ENCODE measurements at places on chromosomes 4 and X.

- DNase-seq = no peak
Measured at GRCh38 chrX:13966793-13967125, 62.9 kb downstream of the GEMIN8 start.

- no peak for DNase-seq
Measured at GRCh38 chr4:168797738-168798375, 212.2 kb downstream of the CBR4 start.

DNA sequence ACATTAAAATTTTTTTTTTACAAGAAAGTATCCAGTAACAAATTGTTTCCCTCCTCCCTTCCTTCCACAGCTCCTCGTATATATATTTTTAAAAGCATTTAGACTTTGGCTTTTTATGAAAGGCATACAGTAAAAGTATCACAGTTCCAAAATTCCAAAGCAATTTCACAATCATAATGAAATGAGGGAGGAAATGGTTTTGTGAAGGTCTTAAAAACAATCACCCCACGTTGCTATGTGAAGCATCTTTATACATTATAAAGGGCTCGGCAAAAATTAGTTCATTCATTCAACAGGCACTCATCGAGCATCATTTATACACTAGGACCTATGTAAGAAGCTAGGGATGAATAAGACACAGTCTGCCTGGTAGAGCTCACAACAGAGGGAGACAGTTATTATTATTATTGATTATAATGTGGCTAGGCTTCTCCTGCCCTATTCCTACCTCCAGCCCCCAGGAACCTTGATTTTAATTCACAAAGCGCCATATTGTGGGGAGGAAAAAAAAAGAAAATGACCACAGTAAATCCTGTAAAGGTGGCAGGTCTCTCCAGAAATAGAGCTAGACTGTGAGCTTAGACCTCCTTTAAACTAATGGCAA, 239.9 kb downstream of the MAML3 start:
- DNase-seq = no peak

GRCh38 chr4:11743976-11744375, 315.3 kb upstream of the HS3ST1 start:
- DNase-seq = no peak

DNA sequence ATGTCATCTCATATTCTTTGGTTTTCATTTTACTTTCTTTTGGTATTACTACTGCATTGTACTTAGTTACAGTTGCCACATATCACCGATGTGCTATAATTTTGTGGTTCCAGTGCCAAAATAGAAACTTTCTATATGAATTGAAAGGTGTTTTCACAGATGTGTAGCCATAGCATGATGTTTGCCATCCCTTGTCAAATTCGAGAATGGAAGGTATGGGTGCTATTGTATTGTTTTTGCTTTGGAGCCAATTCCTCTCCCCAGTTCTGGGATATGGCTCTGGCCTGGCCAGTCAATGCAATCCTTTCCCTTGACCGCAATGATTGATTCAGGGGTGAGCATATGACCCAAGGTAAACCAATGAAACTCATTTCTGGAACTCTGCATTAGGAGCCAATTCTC, 86.2 kb upstream of the RPS6KA3 start:
- DNase-seq = no peak

DNA sequence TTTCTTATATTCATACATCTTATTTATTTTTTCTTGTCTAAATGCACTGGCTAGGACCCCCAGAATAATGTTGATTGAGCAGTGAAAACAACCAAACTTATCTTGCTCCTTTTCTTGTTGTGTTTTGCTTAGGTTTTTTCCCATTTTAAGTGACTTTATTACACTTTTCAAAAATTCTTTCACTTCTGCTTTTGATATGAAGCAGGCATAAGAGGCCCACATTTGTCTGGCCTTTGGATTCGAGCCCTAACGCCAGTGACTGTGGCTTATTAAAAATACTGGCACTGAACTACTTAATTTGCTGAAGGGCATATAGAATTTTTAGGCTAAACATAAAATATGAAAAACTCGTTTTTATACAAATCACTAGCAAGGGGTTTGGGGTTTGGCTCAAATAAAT, 197.0 kb downstream of the ASB9 start:
- no peak for DNase-seq

GRCh38 chrX:44842550-44843317, 1.1 kb upstream of the DUSP21 start:
- no peak for DNase-seq

DNA sequence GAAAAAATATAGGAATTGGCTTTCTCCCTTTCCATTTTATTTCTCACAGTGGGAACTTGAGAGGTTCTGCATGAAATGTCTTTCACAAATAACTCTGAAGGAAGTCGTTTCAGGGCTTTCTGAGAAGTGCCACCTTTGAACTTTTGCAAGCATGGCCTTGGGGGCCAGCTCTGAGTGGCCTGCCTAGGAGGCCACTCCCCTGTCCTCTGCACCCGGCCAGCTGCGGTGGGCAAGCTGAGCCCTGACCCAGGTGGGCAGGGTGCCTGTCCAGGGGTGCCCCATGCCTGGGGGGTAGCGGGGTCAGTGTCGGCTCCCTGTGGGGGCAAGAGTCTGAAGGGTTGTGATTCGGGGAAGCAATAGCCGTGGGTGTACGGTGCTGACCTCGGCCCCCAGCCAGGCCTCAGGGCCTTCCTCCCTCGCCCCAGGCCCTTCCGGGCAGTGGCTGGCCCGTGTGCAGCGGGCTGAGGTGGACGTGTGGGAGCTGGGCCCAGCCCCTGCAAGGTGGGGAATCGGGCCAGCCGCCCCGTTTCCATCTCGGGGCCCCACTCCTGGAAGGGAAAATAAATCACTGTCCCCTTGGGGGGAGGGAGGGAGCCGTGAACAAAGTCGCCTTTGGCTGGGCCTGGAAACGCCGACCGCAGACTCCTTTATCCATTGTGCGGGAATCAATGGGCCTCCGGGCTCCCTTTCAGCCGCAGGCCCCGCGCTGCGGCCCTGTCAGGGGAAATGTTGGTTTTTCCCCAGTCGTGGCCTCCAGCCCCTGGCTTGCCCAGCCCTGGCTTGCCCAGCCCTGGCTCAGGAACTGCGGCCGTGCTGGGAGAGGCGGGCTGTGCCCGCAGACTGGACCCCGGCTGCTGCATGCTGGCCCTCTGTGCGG, 3.1 kb downstream of the FGFRL1 start:
- DNase-seq = no peak

- no peak for DNase-seq
Measured at GRCh38 chrX:9724711-9725110, 40.9 kb downstream of the GPR143 start.

- no peak for DNase-seq
Measured at GRCh38 chrX:104488811-104489210, 77.2 kb upstream of the IL1RAPL2 start.

DNA sequence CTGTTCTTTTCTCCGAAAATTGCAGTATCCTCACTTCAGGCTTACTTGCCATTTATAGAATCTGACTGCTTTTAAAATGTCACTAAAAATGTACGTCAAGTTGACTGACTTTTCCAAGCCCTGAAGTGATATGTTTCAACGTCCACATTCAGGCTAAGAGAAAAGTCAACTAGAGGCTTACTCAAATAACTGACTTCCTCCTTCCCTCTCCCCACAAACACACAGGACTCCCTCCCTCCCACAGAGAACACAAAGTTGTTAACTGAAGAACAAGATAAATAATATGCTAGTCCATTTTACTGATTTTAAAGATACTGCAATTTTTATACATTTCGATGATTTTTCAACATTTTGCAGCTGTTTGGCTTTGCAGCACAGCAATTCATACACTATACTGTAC, 13.8 kb upstream of the CDKL2 start:
- DNase-seq = no peak

GRCh38 chr4:41644288-41644914, 104.1 kb downstream of the PHOX2B start:
- no peak for DNase-seq

DNA sequence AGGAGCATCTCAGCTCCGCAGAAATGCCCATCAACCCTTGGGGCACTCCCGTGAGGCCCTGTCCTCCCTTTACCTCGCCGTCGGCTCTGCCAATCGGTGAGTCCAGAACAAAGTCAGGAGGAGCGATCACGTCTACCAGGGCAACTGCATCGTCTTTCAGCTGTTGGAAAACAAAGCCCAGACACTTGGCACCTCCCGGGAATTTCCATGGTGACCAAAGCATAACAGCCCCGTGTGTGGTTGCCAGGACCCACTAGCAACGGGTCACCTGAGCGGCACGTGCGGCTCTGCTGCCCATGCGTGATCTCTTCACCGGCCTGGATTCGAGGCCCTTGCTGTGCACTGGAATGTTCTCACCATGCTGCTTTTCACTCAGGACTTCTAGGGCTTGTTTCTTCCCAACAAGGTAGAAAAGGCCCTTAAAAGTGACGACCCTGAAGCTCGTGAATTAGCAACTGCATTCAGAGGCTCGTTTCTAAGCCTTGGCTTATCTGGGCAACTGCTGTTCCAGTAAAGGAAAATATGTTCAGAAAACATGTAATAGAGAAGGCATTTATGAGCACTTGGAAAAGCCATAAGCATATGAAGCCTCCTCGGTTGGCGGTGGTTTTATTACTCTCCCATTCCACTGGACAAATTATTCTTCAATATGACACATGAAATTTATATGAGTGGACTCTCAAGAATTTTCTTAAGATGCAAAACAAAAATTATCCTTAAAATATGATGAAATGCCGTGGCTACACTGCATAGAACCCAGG, 69.5 kb downstream of the ACOX3 start:
- no peak for DNase-seq

DNA sequence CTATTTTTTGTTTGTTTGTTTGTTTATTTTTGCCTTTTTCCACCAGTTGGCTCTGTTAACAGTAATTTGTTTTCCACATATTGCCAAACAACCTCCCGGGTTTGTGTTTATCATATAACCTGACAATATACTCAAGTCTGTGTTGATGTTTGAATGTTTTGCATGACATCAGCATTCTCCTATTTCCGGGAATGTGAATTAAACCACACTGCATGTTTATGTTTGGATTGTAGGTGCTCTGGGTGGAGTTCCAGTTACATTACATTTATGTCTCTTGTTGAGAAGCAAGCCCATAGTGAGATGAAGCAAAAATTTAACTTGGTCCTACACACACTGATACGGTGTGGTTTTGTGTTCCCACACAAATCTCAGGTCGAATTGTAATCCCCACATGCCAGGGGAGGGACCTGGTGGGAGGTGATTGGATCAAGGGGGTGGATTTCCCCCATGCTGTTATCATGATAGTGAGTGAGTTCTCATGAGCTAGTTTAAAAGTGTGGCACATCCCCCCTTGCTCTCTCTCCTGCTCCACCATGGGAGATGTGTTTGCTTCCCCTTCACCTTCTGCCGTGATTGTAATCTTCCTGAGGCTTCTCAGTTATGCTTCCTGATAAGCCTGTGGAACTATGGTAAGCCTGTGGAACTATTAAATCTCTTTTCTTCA, 54.4 kb upstream of the CLNK start:
- DNase-seq = no peak

DNA sequence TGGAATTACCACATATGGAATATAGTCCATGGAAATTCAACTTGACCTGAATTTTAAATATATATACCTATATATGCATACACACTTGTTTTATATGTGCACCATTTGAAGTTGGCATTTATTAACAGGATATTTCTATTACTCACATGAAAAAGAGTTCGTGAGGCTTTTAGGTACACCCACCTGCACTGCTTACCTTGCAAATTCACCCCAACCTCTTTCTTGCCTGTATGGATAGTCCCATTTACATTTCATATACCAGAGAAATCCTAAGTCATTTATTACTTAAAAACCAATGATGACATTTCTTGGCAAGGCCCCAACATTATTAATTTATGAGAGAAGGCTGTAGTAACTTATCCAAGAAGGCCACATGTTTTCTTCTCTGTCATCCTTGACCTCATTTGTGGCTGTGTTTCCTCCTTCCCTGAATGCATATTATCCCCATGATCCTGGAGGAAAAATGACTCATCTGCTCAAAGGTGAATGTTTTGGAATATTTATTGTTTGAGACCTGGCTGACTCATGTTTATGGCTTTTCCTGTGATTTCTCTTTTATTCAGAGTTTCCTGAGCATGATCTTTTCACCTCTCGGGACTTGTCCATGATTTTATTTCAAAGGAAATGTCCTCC, 62.2 kb upstream of the FAM241A start:
- DNase-seq = no peak

DNA sequence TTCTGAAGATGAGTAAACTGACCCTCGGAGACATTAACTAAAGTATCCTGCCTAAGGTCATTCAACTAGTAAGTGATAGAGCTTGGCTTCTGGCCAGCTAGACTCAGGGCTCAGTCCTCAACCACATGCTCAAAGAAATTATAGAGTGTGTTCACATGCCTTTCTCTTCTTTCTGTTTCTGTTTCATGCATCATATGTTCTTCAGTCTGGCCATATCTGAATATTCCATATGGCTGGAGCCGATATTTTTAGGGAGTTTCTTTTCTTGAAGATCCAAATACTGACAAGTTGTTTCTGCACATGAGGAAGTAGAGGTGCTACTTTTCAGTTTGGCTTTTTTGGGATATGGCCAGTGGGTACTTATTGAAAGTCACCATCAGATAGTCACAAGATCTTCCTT, 44.9 kb downstream of the MMRN1 start:
- DNase-seq = no peak

DNA sequence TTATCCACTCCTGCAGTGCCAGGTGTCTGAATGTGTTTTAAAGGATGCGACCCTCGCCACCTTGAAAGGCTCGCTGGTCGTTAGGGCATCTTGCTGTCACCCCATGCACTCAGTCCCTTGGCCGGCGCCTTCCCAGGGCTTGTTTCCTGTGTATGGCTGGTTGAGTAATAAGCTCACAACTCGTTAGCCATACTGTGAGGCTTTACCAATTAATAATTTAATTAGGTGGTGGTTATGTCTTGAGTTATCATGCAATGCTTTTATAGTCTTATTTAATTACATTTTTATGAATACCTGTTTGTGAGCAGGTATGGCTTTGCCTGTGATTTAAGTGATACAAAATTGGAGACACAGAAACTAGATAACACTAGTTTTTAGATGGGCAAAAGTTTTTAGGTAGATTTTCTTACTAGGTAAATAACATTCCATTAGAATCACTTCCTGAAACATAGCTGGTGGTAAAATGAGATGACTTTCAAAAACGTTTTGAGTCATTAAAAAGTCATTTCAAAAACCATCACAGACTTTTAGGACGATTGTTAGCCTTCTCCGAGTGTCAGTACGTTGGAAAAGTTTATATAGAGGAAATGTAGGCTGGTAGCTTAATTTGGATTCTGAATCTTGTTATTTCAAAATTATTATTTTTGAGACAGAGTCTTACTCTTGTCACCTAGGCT, 18.2 kb downstream of the PTTG2 start:
- no peak for DNase-seq

DNA sequence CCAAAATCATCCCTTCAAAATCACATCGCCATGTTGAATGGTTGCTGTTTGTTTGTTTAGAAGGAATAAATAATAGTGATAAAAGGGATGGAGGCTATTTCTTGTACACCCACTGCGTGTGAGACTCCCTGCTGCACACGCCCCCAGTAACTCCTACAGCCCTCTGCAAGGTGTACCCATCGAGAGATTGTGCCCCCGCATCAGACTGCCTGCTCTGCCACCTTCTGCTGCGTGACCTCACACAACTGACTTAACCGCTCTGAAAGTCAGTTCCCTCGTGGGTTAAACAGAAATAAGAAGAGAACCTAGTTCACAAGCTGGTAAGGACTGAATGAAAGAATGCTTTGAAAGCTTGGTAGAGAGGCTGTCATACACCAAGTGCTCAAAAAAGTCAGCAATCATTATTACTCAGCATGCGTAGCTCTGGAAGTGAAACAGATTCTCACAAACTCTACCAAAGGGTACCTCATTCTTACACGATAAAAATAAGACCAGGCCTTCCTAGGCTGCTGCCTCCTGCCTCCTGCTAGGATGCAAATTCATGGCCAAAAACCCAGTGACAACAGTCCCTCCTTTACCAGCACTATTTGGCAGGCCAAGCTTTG, 147.1 kb downstream of the CPEB2 start:
- no peak for DNase-seq

- DNase-seq = no peak
Measured at GRCh38 chr4:74555231-74555630, 110.3 kb downstream of the AREG start.

All from NCI-H526 treated with DMSO at 0.1 percent for 48 hours (cell line).